HCT116 (cell line): ENCODE measurements at places on chromosomes 5 and 9.

DNA sequence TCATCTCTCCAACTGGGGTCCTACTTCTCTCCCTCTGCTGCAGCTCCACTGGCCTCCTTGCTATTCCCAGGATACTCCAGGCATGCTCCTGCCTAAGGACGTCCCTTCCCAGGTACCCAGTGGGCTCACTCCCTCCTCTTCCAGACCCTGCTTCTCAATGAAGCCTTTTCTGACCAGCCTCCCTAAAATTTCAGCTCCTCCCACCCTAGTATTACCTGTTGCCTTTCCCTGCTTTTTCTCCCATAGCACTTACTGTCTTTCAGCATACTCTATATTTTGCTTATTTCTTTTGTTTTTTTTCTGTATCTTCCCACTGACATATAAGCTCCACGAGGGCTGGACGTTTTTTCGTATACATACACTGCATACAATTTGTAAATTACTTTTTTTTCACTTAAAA is 26.1 kb upstream of the FSTL4 start:
- DNase-seq, result no peak

DNA sequence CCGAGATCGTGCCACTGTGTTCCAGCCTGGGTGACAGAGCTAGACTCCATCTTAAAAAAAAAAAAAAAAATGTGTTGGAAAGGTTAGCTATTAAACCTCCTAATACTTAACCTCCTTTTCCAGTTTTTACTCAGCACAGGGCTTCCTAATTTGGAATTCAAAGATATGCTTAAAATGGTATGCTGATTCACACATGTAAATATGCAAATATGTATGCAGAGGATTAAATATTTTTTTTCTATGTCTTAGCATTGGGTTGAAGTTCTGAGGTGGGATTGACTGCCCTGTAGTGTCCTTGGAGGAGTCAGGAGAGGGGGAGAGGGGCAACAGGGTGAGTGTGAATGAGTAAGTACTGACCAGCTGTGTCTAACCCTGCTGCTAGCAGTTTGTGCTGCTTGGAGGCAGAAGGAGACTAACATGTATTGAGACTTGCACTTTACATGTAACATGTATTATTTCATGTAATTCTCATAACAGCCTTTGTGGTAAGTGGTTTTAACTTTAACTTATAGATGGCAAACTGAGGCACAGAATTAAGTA is 63.2 kb downstream of the SLC44A1 start:
- DNase-seq, result no peak

GRCh38 chr5:126054577-126055347 is 368.4 kb upstream of the GRAMD2B start:
- no peak for DNase-seq

DNA sequence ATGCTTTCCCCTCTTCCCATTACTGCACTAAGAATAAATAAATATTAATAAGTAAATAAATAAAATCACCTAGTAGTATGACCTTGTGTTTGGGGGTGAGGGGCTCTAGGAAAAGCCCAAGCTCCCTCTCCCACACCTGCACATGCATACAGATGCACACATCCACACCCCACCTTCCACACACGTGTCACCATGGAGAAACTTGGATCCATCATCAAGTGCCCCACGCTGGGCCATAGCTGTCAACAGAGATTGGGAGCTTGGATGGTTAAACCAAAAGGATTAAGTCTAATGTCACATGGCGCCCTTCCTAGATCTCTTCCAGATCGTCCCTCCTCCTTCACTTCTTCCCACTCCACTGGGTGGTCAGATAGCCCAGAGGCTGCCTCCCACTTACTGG is 37.0 kb downstream of the TMEM215 start:
- no peak for DNase-seq

GRCh38 chr5:89560696-89561095 is 677.7 kb upstream of the MEF2C start:
- DNase-seq, result no peak

DNA sequence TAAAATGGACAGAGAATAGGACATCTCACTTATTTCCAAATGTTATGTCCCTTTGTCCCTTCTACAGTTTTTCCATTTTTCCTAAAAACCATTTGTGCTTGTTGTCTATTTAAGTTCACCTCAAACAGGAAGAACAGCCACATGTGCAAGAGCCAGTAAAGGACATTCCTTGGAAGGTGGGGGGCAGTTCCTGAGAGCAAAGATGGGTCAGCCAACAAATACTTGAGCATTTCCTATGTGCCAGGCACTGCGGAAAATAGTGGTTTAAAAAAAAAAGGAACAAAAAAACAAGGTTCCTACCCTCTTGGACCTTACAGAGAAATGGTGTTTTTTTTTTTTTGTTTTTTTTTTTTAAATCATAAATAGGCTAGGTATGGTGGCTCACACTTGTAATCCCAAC is 26.8 kb downstream of the ANP32B start:
- no peak for DNase-seq

- no peak for DNase-seq
Observed at GRCh38 chr9:130421802-130422276, 22.9 kb upstream of the ASS1 start.

DNA sequence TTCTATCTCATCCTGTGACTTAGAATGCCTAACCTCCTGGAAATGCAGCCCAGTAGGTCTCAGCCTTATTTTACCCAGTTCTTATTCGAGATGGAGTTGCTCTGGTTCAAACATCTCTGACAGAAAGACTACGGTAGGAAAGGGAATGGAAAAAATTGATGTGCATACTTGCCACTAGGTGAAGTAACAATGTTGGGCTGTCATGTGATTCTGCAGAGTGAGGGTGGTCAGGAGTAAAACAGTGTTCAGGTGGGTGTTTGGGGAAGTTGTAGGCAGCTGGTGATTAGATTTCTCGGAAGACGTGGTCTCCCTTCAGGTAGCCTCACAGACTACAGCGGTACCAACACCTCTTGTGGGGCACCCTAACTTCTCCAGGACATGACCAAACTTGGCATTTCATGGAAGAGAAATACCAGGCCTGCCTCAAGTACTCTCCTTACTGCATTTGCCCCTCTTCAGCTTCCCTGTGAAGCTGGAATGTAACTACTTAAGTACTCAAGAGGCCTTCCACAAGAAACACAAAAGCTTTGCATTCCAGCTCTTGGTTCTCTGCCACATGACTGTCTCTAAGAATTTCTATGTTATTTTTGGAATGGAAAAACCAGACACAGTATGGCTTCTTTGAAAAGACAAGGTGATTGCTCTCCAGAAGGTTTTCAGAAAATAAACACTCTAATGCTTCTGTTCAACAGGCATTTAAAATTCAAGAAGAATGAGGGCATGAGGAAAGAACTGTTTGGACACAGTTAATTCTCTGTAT is 17.4 kb upstream of the ENTREP1 start:
- no peak for DNase-seq
